Stimulated activated CD4-positive, alpha-beta T cell treated with anti-CD3 and anti-CD28 coated beads, Interleukin-15, amount 100 ng/mL, for 1 hour (primary cell): ENCODE measurements at places on chromosomes 12 and 14.

DNA sequence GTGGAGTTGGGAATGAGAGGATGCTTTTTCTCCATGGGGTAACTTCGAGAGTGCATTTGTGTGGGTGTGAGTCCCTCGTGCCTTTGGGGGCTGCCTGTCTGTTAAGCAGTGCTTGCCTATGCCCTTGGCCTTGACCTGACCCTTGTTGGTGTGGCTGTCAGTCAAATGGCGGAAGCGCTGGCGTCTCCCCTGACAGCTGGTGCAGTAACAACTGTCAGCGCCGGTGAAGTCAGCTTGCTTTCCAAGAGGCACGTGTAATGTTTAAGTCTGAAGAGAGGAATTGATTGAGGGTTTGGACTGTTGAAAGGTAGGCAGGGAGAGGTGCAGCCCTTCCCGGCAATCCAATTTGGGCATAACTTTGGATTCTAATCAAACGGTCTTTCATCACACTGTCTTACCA, 211.3 kb downstream of the AACS start:
- DNase-seq = no peak

DNA sequence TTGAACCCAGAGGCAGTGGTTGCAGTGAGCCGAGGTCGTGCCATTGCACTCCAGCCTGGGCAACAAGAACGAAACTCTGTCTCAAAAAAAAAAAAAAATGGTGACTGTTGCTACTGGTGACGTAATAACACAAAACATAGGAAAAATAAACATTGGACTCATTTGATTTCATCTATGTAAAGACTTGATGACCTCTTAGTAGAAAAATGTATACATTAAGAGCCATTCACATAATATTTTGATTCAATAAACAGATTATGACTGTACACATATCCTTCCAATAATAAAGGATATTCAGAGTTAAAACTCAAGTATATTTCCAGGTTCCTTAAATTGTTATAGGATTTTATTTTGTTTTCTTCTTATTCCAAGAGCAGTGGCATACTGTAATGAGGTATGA, 65.7 kb upstream of the AEBP2 start:
- DNase-seq = no peak

DNA sequence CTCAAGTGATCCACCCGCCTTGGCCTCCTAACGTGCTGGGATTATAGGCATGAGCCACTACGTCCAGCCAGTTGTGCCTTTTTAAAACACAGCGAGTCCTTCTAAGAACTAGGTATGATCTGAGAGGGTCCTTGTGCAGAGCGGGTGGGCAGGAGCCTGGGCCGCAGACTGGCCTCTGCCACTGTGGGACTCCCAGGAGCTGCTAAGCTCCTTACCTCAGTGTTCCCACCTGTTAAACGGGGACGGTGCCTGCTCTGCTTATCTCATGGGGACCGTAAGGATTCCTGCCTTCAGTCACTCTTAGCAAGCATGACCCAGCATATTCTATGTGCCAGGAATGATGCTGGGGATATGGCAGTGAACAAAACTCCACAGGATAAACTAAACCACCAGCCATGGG, 136.9 kb downstream of the RBM19 start:
- DNase-seq = no peak

- no peak for DNase-seq
Measured at GRCh38 chr12:52415870-52416750, 10.0 kb upstream of the KRT82 start.

DNA sequence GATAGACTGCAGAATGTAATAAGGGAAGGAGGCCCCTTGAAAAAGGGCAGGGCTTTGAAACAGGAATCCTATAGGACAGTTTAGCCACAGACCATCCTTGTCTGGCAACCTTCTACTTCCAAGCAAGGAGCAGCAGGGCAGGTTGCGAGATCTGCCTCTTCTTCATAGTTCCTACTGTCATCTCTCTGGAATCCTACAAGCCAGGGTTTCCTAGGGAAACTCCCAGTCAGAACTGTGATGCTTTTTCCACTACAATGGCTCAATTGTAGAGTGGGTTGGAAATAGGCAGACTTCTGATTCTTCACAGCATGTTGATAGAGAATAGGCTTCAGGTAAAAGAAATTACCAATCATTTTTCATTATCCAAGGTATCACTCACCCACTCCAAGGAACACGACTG, 186.3 kb downstream of the DACT1 start:
- DNase-seq = no peak

GRCh38 chr14:102772781-102773570, 4.3 kb upstream of the TRAF3 start:
- no peak for DNase-seq

DNA sequence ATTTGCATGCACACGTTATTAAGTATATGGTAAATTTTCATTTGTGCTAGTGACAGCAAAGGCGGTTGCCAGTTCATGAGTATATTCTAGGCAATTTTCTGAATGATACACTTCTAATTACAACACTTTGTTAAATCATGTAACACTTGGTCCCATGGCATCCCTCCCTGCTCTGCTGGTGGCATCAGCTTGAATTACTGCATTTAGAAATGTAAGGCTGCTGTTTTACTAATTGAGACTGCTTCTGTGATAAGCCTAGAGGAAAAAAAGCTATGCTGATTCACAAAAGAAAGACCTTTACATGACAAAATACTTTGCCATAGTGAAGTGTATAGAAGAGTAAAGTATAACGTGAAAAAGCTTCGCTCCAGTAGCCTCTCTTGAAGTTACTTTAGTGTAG, 636.1 kb downstream of the KCNH5 start:
- DNase-seq = no peak

- no peak for DNase-seq
Measured at GRCh38 chr14:34157651-34158050, 206.8 kb upstream of the EGLN3 start.

GRCh38 chr14:99565383-99565782, 38.6 kb downstream of the CCDC85C start:
- DNase-seq = no peak

DNA sequence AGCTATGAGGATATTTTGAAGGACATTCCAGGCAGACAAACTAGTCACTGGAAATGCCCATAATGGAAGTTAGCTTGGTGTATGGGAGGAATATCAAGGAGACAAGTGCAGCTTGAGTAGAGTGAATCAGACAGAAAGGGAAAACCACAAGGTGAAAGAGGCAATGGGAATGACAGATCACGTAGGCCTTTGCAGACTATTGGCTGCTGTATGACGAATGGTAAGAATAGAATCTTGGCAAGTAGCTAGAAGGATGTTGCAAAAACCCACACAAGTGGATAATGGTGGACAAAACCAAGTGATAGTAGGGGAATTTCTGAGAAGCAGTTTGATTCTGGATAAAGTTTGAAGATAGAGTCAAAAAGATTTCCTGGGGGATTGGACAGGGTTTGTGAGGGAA, 196.9 kb upstream of the NOVA1 start:
- no peak for DNase-seq

DNA sequence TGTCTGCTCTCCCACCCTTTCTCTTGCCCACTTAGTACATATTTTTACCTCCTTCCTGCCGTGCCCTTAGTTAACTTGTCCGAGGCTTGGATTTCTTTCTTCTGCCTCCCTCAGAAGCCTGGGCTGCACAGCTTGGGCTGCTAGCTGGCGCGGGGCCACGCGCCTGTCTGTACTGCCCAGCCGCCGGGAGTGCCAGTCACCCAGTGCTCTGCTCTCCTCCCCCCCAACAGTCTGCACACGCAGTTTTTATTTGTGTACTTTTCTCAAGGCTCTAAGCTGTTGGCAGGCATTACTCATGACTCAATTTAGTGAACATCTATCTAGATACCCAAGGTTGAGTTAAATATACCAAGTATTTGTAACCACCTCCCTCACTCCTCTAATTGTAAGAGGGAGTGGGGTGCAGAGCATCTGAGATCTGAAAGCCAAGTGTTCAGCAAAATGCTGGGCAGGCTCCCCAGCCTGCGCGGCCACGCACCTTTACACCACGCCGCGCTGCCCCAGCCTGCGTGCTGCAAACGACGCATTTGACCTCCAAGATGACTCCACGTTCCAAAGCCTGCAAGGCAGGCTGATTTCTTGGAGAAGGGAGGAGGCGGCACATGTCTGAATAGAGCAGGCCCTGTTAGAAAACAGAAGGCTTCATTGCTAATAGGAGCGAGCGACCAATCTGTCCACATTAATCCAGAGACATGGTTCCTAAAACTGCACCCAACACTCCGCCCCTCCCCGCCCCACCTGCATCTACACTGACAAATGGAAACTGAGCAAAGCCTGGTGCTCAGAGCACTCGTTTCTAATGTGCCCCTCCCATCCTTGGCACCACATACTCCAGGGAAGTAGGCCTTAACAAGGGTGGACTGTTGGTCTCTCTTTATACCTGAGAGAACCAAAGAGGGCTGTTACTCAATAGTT, 18.2 kb upstream of the CACNA2D4 start:
- no peak for DNase-seq

DNA sequence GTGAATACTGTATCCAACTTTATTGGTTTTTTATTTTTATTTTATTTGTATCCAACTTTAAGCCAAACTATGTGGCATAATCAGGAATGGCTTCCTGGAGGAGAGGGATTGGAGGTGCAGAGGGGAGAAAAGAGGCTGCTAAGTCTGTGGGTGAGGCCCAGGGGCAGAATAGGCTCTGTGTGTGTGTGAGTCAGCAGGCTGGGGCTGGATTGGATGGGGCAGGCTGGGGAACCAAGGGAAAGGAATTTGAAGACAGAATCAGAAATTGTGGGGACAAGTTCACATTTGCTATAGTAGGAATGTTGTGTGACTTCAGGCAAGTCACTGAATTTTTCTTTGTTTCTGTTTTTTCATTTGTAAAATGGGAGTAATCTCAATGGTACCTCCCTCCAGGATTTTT, 12.8 kb upstream of the RILPL1 start:
- DNase-seq = no peak

DNA sequence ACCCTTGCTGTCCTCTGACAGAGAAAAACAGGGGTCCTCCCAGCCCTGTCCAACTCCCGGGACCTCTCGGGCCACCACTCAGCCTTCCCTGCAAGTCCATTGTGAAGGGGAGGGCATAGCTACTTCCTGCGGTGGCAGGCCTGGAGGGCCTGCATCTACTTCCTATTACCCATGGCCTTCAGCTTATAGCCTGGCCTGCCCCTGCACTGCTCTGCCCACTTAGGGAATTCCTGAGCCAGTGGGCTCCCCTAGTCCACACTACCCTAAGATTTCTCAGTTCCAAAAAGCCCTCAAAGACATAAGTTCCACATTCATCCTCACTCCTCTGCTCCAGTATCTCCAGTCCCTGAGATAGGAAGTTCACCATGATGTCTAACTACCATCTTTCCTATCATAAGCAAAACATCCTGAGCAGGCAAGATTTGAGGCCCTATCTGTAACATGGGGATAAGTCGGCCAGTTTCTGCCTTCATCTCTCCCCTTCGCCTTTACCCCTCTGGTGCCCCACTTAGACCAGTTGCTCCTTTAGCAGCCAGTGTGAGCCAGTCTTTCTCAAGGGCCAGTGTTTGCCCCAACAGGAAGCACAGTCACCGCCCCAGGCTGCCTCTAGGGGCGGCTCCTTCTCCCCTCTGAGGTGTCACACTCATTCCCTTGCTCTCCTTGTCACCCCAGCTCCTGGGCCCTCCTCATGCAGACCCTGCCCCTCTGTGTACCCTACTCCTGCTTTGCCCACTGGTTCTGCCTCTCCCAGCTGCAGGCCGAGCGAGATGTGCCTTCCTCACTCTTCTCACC, 10.9 kb downstream of the HDAC7 start:
- DNase-seq = no peak

DNA sequence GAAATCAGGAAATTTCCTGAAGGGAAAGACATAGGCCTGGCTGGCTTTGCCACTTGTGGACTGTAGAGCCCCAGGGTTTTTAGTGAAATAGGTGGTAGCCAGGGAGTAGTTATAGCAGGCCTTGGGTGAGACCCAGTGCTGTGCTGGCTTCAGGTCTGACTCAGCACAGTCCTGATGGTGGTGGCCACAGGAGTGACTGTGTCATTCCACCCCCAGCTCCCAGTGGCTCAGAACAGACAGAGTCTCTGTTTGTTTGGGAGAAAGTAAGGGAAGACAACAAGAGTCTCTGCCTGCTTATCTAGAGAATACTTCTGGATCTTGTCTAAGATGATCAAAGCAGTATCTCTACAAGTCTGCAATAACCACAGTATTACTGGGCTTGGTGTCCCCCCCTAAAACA, 27.5 kb upstream of the OR6J1 start:
- DNase-seq = no peak

DNA sequence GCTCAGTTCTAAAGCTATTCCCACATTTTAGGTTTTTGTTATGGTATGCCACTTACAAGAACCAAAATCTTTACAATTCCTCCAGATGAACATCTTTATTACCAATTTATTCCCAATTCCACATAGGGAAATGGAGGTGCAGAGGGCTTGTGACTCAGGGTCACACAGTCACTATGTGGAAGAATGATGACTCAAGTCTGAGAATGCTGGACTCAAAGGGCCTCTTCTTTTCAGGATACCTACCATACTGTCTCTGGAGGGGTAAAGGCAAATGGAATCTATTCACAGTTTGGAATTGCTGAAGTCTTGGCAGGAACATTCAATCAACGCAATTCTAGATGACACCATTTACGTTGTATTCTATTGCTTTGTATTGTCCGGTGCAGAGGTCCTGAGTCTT, 48.2 kb upstream of the MANSC4 start:
- DNase-seq = no peak

- no peak for DNase-seq
Measured at GRCh38 chr12:66956300-66956699, 277.4 kb upstream of the GRIP1 start.

DNA sequence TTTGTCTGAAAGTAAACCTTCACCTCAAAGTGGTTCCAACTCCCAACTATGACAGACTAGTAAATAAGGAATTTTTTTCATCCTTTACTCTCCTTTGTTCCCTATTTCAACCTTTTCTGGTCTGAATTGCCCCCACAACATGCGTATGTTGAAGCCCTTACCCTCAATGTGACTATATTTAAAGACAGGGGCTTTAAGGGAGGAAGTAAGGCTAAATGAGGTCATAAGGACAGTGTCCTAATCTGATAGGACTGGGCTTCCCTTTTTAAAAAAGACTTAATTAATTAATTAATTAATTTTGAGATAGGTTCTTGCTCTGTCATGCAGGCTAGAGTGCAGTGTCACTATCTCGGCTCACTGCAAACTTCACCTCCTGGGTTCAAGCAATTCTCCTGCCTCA, 86.3 kb downstream of the VCPKMT start:
- no peak for DNase-seq

DNA sequence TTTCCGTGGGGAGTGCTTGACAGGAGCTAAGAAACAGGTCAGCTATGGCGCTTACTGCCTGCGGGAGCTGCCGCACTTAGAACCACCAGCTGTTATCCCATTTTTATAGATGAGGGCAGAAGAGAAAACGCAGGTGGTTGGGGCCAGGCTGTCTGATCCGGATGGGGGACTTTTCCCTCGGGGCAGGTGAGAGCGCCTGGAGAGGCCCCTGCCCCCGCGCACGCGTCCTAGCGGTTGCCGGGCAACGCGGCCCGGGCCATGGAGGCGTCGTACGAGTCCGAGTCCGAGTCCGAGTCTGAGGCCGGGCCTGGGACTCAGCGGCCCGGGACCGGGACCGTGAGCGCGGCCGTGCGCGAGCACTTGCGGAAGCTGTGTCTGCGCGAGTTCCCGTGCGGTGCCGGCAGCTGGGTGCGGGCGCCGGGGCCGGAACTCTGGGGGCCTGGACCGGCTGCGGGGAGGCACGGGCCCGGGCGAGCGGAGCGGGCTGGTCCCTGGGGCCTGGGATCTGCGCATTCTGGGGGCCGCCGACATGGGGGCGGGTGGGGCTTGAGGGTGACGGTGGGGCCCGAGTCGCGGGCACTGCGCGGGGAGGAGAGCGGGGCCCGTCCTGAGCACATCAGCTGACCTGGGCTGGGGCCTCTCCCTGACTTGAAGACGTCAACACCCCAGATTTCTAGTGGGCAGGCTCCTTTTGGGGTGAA, at the start of gene LRRC43:
TSS of gene LRRC43 (plus strand) at position 237 of the 701 bp plus-strand sequence. CDS start at position 259, 22 bp downstream.
- no peak for DNase-seq
